Stimulated activated naive CD8-positive, alpha-beta T cell treated with anti-CD3 and anti-CD28 coated beads, Interleukin-15, Interleukin-2, amounts not matched to agents 100 U/mL and 50 U/mL, for 24 hours (primary cell): ENCODE measurements at places on chromosomes 4 and X.
A peak's percentile ranks its signal among the peaks of the same experiment; 100 is the strongest.

- peak; percentile 18 for DNase-seq
Measured at GRCh38 chr4:163587867-163588266, 93.4 kb downstream of the TMA16 start.

DNA sequence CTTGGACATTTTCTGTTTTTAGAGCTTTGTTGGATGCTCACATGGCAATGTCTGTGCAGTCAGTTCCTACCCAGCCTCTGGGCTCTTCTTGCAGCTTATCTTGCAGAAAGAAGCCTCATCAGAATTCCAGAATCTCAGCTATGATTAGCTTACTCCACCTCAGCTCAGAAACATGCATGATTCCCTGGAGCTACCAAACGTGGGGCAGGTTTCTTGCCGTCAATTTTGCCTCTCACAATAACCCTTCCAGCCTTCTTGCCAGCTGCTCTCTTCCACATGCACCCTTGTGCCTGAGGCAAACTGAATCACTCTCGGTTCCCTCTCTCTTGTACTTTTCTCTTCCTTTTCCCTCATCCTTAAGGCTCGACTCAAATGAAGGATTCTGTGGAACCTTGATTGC lies 141.4 kb downstream of the PTTG2 start:
- no peak for DNase-seq

DNA sequence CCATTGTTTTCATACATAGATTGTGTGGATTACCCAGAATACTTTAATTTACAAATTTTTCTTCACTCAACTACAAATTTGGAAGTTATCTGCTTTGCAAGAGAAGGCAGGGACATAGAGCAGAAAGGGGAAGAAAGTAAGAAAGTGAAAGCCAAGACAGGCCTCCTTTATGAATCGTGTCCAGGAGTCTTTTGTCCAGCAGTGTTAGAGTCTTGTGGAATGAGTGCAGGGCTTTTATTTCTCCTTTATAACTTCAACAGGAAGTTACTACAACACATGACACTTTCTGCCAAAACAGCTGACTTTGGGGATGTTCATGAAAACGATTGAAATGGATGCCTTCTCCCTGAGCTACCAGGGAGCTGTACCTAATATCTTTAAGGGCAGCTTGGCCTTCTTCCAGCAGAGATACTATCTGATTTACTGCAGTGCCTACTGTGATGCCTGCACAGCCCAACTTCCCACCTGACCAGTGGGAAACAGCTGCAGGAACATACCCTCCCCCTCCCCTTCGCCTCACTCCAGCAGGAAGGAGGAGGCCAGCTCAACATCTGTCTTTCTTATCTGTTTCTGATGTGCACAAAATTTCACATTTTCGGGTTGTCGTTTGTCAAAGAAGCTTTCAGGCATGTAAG lies 557.7 kb upstream of the SLIT2 start:
- no peak for DNase-seq

DNA sequence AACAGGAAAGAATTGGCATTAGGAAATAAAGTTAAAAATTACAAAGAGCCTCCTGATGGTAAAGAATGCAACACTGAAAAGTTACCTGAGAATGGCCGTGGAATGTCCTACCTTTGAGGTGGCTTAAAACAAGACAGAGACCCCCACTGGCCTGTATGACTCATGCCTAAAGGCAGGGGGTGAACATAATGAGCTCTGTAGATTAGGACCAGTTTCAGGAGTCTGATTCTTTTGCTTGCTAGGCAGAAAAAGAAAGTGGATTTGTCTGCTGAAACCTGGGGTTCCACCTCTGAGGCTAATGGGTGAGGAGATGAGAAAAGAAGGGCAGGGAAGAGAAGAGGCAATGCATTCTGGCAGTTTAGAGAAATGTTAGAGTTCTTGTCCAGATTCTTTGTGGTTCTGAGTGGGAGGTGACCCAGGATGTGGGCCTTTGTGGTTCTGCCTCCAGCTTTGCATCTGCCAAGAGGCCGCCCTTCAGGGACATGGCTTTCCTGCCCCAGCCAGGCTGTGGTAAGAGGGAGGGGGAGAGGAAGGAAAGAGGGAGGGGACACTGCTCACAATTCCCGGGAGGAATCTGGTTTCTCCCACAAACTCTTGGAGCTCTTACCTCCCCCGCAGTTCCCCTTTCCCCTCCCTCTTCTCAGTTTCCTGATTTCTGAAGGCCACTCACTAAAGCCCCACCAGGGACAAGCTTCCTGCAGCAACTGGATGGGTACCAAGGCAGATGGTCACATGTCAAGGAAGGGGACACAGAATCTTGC lies 109.6 kb downstream of the EFNB1 start:
- DNase-seq = no peak

- no peak for DNase-seq
Measured at GRCh38 chrX:50705042-50705441, 109.0 kb downstream of the SHROOM4 start.

DNA sequence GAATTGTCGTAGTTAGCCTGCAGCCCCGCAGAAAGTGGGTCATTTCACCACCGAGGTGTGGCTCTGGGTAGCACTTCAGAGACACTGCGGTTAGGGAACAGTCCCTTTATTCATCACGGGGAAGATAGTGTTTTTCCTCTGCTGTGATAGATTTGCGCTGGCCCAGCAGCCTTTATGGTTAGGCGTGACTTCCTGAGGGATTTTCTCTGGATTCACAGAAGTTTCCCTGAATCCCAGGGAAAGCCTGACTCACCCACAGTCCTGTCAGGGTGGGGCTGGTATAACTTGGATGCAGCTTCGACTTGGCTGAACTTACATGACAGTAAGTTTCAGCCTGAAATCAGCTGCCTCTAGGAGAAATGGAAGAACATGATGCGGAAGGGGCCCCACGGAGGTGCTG lies 196.3 kb upstream of the HHIP start:
- DNase-seq = no peak

DNA sequence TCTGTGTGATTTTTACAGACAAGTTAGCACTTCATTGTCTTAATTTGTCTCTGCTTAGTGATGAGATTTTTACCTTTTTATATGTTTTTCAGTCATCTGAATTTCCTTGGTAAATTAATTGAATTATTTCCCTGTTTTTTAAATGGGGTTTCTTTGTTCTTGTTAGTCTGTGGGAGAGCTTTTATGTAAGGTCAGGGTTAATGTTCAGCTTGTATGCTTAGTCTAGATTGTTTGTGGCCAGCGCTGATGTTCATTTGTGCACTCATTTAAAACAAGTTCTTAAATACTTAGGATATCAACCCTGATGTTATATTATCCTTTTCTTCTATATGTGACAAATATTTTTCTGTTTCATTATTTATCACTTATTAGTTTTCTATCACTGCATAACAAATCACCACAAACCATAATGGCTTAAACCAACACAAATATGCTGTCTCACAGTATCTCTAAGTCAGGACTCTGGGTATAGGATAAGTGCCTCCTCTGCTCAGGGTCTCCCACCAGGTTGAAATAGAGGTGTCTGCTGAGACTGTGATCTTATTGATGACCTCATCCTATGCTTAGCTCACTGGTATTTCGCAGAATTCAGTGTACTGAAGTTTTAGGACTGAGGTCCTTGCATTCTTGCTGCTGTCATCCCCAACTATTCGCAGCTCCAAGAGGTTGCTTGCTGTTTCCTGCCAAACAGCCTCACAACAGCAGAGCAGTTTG lies 53.2 kb downstream of the ATP10D start:
- DNase-seq = no peak

DNA sequence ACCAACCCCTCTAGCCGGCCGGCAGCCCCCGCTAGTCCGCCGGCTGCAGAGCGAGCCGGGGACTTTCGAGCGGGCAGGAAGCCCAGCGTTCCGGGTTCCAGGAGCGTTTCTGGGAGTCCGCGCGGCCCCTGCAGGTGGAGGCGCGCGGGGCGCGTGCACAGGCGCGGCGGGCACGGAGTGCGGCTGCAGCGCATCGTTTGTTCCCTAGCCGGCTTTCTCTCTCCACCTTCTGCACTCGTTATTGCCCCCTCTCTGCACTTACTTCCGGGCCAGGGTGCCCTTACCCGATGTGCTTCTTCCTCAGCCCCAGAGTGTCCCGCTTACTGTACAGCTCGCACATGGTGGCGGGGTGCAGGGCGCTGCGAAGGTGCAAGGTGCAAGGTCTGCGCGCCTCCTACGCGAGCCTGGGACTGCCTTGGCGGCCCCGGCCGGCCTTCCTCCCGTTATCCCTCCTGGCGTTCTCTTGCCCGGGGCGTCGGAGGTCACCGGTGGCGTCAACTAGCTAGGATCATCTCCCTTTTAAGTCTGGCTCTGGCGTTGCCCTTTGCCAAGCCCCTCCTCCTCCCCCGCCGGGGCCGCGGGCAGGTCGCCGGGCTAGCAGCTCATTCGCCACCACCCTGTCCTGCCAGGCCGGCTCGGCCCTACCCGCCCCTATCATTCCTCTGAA lies at the start of gene ETNPPL:
TSS of gene ETNPPL (minus strand) at position 495 of the 667 bp plus-strand sequence. CDS start at position 340, 155 bp downstream.
- peak; percentile 27 for DNase-seq

DNA sequence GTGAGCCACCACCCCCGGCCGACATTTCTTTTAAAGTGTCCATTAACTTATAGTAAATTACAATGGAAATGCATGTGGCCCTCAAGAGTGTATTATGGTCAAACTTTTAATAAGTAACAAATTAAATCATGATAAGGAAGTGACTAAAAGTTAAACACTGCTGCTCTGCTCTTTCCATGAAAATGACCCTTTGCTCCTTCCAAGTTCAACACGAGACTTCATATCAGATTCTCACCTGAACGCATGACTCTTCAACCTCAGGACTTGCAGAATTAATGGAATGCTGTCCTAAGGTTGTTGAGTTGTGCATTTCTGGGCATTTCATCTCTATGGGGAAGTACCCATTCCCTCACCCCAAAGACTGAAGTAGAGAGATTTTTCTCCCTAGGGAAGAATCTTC lies 27.1 kb downstream of the AWAT2 start:
- no peak for DNase-seq

DNA sequence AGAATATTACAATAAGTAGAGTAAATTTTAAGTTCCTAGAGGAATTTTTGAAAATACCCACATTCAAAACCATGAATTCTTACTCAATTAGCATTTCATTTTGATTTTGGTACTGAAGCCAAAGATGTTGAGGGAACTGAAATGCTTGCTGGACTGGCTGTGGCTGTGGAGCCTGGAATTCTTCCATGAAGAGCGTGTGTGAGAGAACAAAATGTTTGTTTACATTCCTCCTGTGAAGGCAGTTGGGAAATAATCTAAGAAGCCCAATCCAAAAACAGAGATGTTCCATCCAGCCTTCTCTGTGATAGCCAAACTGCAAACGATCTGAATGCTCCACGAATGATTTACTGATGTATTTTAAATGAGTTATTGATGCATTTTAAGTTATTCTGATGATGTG lies 3.8 kb upstream of the ADH1B start:
- DNase-seq = no peak

GRCh38 chrX:39772057-39772832 lies 325.5 kb downstream of the BCOR start:
- DNase-seq = peak; percentile 67

GRCh38 chrX:3143043-3143799 lies 102.0 kb downstream of the ARSF start:
- peak; percentile 2 for DNase-seq

GRCh38 chr4:181863856-181864255 lies 379.3 kb upstream of the TENM3 start:
- DNase-seq = no peak
